ENCODE measurements at places on chromosomes 12 and 14.

GRCh38 chr14:104855532-104856090, 9.5 kb upstream of the CEP170B start:
- no peak for DNase-seq

GRCh38 chr12:106758349-106759110, 16.0 kb upstream of the RIC8B start:
- DNase-seq, result no peak

DNA sequence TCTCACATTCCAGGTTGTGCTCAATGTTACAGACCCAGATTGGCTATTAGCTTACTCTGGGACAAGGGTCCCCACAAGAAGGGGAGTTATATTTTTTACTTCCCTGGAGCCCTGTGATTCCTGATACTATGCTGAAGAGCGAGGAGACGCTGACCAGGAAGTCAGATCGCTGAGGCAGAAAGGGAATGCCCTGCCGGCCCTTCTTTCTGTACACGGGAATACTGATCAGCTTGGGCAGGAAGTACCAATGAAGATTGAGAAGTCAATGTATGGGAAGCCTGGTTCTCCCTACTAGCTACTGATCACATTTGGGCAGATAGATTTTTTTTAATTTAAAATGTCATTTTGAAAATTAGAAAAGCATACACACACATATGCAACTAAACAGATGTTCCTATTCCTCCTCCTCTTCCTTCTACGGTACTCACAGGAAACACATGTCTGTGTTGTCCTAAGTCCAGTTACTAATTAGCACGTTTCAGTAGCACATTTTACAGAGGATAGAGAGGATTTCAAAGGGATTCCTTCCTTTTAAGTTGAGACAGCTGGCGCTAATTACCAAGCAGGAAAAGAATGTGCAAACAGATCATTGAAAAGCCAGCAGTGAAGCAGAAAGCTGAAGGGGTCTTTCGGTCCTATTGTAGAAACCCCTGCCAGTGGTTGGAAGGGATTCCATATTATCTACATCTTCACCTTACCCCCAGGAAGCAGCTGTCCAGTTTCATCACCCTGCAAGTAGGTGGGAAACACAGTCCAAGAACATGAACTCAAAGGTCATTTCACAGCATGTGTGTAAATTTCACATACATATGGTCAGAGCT, 292.4 kb downstream of the DUSP6 start:
- DNase-seq, result no peak

DNA sequence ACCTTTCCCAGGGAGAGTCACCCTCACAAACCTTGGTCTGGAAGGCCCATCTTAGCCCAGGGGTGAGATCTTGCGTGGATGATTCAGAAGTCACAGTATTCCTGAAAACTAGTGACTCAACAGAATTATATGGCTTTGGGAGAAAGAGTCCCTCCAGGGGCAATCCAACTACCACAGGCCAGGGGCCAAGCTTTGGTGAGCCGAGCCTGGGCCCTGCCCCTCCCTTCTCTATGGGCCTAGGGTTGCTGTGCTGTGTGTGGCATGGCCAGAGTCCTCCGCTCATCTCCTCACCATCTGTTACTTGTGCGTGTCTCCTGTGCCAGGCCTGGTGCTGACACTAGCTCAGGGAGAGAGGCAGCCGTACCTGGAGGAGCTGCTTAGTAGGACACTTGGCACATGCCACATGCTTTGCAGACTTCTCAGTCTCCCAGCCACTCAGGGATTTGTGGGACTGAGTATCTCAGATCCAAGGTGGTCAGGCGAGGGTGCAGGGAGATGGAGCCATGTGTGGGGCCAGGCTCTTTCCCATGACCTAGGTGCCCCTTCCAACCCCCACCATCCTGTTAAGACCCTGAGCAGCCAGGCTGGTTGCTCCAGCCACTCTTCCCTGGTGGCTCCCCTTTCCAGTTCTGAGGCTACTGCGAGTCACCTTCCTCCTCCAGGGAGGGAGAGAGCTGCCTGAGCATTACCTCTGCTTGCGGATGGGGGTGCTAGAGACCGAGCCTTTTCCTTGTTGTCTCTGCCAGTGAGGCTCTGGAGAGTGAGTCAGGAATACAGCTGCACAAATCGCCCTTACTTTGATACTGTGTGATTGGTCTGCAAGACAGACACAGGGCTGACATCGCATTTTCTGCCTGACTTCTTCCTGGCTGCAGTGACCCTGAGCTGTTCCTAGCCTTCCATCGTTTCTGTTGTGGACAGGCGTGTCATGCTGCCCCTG, 94.1 kb downstream of the SLC25A47 start:
- DNase-seq, result peak; percentile 91

DNA sequence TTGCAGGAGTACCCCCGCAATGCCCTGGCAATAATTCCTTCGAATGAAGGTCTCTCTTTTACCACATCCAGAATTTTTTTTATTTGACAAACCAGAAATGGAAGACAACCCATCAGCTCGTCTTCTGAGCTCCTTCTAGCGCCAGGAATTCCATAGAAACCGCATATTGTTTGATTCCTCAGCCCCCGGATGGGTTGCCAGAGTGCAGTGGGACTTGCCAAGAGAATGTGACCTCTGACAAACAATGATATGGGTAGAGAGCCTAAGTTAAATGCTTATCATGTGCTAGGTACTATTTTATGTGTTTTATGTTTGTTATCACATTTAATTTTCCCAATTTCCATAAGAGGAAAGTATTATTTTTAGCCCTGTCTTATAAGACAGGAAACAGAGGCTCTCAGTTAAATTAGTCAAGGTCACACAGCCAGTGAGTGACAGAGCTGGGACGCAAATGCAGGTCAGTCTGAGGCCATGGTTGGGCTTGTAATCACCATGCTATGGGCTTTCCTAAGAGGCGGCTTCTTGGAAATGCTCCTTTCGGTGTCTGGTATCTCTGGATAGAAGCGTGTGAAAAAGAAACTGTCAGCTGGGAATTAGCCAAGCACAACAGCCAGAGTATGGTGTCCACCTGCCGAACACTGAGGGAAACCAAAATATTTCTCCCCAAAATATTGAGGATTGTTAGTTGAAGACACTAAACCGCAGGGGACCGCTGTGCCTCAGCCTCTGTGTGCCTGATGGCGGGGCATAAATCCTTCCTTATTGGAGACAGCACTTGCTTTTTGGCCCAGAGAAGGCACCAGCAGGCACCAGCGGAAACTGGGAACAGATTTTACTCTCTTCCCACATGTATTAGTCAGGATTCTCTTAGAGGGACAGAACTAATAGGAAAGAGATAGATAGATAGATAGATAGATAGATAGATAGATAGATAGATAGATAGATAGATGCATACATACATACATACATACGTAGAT, 29.4 kb upstream of the ETFBKMT start:
- peak; percentile 79 for DNase-seq

DNA sequence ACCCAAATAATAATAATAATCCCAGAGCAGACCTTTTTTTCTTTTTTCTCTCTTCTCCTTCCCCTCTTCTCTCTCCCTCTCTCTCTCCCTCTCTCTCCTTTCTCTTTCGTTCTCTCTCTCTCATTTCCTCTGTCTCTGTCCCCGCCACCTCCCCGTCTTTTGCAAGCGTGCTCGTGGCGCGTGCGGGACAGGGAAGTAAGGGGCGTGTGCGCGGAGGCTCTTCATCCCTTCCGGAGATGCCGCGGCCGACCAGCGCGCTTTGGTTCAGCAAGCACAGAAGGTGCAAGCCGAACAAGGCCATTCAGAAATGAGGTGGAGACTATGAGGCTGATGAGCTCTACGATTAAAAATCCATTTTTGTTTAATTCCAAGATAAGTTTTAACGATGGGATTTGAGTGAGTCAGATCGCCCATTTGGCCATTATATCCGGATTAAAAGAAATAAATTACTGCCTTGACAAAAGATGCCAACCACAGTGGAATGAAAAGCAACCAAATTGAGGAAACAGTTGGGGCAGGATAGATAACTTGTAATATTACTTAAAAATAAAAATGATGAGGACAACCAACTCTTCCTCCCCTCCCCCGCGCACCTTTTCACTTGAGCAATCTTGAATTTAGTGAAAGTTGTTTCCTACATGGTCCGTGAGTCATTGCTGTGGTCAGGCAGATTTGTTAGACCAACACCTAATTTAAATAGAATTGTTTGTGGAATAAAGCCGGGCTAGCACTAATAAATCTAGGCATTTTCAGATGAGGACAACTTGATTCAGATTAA, 1.2 kb upstream of the AMIGO2 start:
- peak; percentile 73 for DNase-seq

- no peak for DNase-seq
Observed at GRCh38 chr12:44285321-44285960, 449.6 kb downstream of the TMEM117 start.

DNA sequence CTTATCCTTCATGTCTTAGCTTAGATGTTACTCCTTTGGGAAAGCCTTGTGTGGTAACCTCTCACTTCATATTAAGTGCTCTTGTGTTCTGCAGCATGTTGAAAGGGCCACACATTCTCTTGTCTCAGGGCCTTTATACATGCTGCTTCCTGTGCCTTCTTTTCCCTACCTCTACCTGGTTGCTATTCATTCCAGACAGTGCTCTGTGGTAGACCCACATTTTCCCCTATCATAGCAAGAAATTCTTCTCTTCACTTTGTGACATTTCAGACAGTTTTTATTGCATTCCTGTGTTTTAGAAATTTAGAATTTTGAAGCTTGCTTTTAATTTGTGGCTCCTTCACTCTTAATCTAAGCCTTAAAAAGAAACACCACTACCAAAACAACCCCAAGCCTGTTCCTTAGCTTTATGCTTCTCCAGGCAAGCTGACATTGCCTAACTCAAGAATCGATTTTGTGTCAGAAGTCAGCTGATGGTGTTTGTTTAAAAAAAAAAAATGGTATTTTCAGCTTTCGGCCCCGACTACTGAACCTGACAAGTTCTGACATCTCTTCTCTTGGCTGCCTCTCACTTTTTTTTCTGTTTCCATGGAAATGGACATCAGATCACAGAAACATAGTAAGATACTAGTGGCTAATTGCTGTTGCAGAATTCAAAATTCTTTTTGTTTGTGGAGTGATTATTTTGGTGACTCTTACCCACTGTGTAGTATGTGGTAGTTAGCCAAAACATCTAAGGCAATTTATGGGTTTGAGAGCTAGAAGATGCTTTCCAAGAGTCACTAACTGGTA, 156.3 kb downstream of the NUBPL start:
- DNase-seq, result peak; percentile 10

DNA sequence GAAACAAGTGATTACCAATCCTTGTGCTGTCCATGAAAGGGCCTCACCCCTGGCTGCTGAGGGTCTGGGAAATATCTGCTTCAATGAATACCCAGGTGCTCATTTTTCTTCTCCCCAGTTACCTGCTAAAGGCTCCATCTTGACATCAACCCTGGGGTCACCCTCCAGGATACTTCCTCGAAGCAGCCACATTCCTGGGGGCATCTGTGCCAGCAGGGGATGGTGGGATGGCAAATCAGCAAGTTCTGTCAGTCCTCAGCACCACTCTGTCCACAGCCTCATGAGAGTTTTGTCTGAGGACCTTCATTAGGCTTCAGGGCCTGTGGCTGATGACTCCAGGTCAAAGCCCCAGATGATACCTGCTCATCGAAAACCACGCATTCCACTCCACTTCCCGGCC, 124.8 kb downstream of the ZFP36L1 start:
- DNase-seq, result no peak

GRCh38 chr14:64879635-64880220, at the start of gene SPTB:
SPTB (minus strand) TSS chr14:64879907; CDS start chr14:64823094, 56,813 bp downstream.
- DNase-seq, result no peak

- DNase-seq, result no peak
Observed at GRCh38 chr12:94731733-94732360, 81.5 kb upstream of the TMCC3 start.

DNA sequence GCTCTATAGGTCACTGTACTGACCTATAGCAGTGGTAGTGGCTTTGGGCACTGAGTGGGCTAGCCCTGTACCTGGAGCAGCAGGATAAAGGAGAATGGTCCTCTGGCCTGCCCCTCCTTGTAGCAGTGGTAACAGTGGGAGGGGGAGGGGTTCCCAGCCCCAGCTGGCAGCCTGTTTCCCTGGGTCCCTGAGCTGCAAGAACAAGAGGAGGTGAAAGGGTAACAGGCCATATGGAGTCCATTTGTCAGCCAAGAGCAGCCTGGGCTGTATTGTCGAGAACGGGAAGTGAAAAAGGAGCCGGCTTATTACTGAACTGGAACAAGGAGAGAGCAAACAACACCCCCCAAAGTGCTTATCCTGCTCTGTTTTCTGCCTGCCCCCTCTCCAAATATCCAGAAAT, 73.8 kb upstream of the SRSF5 start:
- DNase-seq, result no peak

DNA sequence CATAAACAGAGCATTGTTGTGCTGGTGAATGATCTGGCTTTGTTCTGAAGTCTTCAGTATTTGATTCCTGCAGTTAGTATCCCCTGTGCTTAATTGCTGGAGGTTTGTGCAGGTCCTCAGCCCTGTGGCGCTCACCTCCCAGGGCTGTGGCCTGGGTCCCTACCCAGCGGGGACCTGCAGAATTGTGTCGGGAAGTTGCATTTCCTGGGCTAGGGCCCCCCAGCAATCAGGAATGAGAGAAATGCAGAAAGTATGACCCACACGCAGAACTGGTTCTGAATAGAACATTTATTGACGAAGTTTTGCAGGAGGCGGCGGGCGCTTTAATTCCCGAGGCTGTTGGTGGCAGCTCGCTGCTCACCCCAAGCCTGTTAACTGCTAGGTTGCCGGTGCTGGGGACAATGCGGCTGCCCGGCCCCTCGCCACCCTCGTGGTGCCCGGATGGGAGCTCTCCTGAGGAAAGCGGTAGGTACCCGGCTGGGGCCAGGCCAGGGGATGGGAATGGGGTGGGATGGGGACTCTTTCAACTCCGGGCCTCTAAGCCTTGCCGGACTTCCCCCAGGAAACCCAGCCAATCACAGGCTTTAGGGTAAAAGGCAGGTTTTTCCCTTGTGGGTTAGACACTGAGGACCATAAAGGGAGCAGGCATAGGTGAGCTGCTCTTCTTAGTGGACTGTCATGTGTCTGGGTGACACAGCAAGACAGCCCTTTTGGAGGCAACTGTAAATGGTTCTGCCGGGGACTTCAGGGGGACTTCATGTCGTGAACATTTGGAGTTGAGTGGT, 11.6 kb downstream of the PLEKHG3 start:
- DNase-seq, result no peak

DNA sequence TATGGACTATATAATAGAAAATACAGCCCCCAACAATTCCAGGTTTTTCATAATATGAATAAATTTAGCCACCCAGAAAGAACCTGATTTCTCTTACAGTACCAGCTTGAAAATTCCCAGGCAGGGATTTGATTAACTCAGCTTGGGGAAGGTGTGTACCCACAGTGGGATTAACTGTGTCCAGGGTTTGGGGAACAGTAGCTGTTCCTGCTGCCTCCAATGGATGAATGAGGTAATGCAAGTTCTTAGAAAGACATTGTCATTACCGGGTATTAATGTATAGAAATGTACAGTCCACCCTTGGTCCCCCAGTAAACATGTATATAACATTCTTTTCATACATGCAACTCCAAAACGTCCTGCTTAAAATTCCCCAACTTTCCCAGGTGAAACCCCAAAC, 115.6 kb downstream of the LRIG3 start:
- no peak for DNase-seq

GRCh38 chr14:57136669-57137328, 131.9 kb downstream of the EXOC5 start:
- DNase-seq, result no peak
